ENCODE measurements at places on chromosomes 7 and 10.
A peak's percentile ranks its signal among the peaks of the same experiment; 100 is the strongest.

- DNase-seq: no peak
Observed at GRCh38 chr7:80199051-80199450, 64.4 kb downstream of the GNAI1 start.

DNA sequence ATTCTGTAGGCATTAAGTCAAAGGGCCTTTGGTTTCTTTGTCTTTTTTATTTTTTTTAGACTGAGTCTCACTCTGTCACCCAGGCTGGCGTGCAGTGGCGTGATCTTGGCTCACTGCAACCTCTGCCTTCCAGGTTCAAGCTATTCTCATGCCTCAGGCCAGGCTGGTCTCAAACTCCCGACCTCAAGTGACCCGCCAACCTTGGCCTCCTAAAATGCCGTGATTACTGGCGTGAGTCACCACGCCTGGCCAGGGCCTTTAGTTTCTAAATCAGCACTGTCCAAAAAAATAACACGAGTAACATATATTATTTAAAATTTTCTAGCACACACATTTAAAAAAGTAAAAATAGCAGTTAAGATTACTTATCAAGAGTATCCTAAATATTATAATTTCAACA lies 11.1 kb upstream of the ACSL5 start:
- no peak for DNase-seq

GRCh38 chr10:70779088-70779487 lies 6.1 kb downstream of the TBATA start:
- DNase-seq: no peak

DNA sequence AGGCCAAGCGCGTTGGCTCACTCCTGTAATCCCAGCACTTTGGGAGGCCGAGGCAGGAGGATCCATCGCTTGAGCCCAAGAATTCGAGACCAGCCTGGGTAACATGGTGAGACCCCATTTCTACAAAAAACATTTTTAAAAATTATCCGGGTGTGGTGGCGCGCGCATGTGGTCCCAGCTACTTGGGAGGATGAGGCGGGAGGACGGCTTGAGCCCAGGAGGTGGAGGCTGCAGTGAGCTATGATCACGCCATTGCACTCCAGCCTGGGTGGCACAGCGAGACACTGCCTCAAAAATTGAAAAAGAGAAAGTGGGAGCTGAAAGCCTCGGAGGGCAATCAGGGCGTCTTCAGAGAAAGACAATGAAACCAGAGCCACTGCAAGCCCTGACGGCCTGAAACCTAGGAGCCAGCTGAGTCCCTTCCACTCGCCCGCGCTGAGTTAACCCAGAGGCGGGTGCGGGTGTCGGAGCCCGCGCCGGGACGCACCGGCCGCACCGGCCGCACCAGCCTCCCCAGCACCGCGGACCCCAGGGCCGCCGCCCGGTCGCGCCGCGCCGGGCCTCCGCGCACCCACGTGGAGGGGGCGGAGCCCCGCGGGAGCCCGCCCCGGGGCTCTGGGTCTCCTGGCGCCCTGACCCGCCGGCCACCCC lies 22.4 kb downstream of the ZFAND2A start:
- no peak for DNase-seq

- DNase-seq: no peak
Observed at GRCh38 chr7:105617280-105618015, 36.2 kb upstream of the EFCAB10 start.

GRCh38 chr7:148699024-148699781 lies 500 bp downstream of the CUL1 start:
- DNase-seq: peak; percentile 39

DNA sequence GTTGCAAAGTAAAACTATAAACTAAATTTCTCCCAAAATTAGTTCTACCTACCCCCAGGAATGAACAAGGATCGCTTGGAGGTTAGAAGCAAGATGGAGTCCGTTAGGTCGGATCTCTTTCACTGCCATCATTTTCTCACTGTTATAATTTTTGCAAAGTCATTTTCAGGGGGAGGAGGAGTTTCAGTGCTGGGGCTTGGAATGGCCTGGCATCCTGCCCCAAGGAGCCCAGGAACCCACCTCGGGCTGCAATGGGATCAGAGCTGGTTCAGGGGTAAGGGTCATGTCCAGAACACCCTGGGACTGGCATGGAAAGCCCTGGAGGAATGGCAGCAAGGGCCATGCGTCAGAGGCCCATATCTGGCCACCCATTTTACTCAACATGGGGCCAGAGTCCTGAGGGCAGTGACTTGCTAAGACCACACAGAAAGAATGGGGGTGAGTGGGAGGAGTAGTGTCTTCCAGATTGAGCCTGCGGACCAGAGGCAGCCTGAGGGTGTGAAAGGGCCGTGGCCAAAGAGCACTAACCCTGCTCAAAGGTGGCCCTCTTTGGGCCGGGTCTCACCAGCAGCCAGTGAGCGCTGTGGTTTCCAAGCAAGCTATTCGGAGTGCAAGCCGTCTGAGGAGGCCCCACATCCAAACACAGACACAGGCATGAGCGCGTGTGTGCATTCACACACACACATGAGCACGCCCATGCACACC lies 31.8 kb downstream of the GPRIN2 start:
- DNase-seq: no peak

GRCh38 chr7:3272691-3273141 lies 28.3 kb upstream of the SDK1 start:
- no peak for DNase-seq

GRCh38 chr7:137488038-137488437 lies 144.5 kb upstream of the PTN start:
- no peak for DNase-seq

DNA sequence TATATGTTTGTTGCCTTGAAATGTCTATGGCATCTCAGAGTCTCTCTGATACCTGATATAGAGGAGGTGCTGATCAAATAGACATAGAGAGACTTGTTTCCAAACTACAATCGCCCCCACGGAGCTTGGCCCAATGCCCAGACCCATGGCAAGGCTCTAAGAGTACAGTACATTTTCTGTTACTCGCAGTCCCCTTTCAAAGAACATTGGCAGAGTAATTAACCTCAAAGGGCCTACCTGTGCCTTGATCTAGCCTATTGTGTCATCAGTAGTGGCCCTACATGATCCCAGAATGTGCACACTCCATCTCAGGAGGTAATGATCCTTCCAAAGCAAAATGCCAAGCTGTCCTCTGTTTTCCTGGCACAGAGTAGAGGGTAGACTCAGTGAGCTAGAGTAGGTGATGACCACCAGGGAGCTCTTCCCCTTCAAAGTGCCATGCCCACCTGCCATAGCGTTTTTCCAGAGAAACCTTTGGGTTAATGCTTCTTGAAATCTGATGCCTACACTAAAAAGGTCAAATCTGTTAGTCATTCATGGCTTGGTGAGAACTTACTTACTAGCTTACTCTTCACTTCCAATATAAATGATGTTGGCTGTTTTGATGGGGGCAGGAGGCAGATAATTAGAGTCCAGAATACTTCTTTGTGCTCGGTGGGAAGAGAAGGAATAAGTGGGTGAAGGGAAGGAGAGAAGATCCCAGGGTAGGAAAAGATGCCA lies 41.2 kb upstream of the ACSL5 start:
- DNase-seq: no peak

DNA sequence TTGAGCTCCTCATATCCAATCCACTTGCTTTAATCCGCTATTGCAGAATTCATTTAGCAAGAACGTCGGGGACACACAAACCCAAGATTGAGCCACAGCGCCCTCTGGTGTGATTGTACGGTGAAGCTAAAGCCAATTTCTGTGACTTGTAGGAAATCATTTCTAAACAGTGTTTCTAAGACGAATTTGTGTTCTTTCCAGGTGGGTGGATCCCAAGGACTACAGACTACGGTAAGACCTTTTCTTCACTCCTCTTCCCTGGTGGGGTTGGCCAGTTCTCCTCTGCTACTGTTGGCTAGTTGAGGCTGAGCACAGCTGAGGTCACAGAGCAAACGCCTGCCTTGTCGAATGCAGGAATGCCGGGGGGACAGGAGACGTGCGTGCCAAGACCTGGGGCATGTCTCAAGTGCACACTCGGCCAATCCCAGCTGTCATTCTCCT lies 5.2 kb downstream of the DMBT1 start:
- peak; percentile 75 for DNase-seq

DNA sequence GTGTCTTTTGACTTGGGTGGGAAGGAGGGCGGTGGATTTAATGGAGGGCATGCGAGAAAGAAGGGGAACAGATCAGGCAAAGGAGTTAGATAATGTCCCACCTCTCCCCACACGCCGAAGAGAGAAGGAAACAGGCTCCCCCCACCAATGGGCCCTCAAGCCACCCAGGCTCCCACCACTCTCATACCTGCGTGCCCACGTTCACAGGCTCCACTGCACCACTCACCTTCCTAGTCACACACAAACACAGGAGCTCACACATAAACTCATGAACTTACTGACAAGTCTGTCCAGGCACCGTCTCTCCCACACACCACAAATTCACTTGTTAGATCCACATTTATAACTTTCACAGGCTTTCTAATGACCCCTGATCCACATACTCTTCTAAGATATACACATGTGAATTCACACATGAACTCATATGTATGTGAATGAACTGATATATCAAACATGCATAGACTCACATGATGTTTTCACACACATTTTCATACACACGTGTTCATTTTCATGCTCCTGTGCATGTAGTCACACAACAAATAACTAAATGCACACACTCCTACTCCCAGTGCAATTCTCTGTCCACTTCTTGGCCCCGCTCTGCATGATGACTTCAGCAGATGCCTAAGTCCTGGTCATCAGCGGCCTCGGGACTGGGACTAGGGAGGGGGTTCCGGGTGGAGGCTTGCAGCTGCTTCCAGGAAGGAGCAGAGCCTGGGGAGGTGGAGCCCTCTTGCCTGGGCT lies 1.5 kb downstream of the LZTS2 start:
- DNase-seq: no peak

GRCh38 chr10:74910241-74910975 lies 84.0 kb downstream of the KAT6B start:
- DNase-seq: no peak

DNA sequence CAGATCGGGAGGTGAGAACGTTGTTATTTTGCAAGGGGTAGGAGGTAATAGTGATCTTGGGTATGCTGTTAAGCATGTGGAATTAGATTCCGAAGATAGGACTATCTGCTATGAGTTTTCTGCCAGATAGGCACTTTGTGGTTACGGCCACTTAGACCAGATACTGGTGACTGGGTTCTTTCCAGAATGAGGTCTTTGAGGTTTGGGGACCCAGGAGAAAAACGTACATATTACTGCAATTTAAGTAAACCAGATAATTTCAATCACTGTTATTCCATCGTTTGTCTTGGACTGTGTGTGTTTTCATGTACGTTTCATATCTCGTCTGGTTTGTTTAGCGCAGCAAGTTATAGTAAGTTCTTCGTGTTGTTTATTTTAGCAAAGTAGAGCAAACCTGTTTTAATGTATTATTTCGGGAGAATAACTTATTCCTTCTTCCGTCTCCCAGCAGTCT lies 312 bp downstream of the ARL4A start:
- no peak for DNase-seq

DNA sequence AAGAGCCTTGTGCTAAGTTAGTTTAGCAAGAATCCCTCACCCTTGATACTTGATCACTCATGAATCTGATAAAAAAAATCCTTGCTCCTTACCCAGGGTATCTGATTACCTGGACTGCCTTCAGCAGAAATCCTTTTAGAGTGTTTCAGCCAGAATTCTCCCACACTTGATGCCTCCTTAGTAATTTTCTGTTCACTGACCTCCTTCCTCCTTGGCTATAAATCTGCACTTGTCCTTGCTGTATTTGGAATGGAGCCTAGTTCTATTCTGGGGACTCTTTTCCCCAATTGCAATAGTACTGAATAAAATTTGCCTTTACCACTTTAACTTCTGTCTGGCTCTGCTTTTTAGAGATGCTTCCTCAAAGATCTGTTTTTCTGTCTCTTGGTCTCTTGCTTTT lies 84.9 kb downstream of the RPS24 start:
- DNase-seq: no peak

GRCh38 chr10:33240931-33241330 lies 93.5 kb downstream of the NRP1 start:
- no peak for DNase-seq

GRCh38 chr7:12226756-12227155 lies 15.7 kb downstream of the TMEM106B start:
- DNase-seq: no peak

DNA sequence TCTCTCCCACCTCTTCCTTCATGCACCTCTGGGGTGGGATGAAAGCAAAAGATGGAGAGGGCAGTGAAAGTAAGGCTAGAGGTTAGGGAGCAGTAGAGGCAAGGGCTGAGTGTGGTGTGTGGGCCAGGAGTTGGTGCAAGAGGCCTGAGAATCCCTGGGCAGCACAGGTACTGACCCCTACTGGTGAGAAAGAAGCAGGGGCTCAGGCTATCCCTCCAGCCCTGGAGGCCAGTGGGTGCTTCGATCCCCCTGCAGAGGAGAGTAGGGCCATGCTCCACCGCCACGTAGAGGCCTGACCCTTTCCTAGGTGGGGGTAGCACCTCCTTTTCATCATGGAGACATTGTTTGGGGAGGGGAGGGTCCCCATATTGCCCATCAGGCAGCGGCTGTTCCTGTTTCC lies 9.8 kb downstream of the CDHR1 start:
- DNase-seq: no peak

- DNase-seq: no peak
Observed at GRCh38 chr7:128419257-128419656, 9.5 kb upstream of the IMPDH1 start.

- DNase-seq: no peak
Observed at GRCh38 chr7:28346676-28347363, 65.5 kb upstream of the CREB5 start.

DNA sequence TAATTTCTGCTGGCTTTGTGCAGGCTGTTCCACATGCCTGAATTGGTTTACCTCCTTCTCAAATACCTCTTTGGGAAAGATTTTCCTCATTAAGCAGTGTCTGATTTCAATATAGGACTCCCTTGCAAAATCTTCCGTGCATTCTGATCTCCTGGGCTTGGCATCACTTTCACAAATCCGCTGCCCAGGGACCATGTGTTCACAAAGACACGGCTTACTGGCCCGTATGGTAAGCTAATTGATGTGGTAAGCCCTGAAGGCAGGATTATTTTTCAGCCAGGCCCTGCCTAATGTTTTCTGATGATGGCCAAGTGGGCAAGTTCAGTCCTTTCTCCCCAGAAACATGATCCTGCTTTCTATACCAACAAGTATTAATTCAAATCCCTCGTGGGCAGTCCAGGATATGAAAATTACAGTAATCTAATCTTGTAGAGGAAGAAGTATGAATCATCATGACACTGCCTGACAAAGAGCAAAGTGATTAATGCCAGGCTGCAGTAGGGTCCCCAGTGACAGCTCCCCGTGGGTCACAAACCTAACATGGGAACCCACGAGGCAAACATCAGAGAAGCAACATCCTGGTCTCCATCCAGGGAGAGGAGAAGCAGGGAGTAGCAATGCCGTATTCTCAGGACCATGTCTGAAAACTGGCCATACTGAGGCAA lies 11.6 kb upstream of the SVIL start:
- no peak for DNase-seq

DNA sequence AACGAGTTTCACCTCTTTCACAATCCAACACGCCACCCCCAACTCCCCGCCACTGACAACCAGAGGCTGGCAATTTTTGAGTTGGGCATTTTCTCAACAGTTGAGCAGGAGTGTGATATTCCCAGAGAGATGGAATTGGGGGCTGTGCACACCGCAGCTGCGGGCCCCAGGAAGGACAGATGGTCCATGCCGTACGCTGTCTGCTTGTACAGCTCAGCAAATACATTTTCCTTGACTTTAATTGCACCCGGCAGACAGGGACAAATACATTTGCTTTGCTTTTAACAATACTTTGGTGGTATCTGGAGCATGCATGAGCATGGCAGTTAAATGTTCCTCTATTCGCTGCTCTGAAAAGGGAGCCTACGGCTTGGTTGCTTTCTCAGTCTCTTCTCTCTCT lies 354.2 kb upstream of the DPP6 start:
- DNase-seq: no peak
